ENCODE measurements at places on chromosomes 1 and 21.

DNA sequence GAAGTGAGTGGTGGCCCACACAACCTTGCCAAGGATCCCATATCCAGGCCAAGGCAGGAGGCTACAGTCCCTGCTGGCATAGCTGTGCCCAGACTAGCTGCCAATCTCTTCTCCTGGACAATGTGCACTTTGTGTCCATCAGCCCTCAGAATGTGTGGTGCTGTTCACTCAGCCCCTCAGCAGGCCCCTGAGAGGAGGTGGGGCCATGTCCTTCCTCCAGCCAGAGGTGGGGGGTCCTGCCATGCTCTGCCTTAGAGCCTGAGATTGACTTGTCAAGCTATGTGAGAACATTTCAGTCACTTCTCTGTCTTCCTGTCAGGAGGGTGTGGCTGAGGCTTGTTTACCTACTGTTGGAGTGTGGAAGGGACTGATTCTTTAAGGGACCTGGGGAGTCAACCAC, 1.4 kb downstream of the NCF2 start:
- no peak for DNase-seq

DNA sequence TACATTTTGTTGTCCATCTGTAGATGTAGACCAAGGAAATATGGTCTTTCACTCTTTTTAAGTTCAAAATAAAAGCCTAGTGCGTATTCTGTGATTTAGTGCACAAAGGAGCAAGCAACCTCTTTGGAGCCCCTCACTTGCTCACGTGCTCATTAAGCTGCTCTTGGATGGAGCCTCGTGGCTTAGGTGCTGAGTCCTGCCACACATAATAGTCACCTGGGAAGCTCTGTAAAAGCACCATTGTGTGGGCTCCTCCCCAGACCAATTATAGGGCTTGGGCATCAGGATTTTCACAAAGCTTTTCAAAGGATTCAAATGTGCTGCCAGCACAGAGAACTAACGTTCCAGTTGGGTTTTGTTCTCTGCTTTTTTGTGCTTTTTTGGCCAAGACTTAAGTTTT, 85.0 kb downstream of the PCP4 start:
- no peak for DNase-seq

- DNase-seq, result no peak
Measured at GRCh38 chr1:174841747-174842146, 158.0 kb upstream of the CACYBP start.

DNA sequence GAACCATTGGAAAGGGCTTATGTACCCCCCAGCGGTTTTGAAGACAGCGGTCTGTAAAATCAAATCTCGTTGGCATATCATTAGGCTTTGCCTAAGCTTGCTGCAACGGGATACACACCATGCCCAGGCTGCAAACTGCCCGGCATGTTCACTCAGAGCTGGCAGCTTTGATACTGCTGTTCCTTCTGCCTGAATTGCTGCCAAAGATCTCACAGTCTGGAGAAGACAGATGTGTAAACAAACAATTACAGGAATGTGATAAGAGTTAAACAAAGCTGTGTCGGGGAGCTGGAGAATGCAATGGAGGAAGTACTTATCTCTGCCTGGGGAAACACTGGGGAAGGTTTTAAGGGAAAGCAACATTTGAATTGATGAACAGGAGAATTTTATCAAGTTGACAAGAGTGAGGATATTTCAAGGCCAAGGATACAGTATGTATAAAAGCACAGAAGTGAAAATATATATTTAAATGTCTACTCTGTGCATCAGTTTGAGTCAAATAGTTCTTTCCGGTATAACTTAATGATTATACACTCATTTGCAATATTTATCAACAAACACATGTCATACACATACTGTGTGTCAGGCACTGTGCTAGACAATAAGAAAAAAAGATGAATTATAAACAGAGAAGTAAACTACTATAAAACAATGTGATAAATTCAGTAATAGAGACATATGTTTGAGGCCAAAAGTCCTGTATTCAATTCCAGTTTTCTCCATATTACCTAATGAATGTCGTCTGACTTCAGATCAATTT, 29.9 kb downstream of the CHML start:
- no peak for DNase-seq

- DNase-seq, result no peak
Measured at GRCh38 chr1:17235135-17235885, 13.6 kb upstream of the PADI3 start.
